ENCODE measurements at places on chromosomes 16 and 17.

DNA sequence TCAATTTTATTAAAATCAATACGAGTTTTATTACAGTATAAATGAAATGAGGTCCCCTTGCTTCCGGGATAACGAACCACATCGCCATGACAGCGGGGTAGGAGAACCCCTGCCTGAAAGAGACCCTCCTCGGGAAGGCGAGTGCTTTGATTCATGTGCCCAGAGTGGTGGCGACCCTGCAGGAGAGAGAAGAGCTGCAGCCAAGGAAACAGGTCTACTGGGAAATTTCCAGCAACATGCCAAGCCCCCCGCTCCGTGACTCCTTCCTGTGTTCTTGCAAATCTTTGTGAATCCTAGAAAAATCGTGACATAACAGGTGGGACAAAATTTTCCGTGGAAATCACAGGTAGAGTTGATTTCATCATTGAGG is 162.5 kb downstream of the WSCD1 start:
- no peak for DNase-seq

DNA sequence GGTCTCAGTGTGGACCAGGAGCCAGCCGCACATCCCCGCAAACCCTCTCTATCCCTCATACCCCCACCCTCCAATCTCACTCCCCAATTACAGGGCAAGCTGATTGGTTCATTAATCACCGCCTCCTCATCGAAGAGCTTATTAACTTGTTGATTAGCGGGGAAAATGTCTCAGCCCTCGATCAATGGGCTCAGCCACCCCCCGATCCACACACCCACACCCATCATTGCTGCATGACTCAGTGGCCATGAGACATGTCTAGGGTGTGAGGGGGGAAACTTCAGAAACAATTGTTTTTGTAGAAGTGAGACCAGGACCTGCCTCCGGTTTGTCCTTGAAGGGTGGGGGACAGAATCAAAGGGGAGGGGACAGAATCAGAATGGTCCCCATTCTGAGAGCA is 2.5 kb upstream of the PYY start:
- no peak for DNase-seq

- DNase-seq, result no peak
These were observed 17.8 kb downstream of the LUC7L3 start for GRCh38 chr17:50737118-50737698.

DNA sequence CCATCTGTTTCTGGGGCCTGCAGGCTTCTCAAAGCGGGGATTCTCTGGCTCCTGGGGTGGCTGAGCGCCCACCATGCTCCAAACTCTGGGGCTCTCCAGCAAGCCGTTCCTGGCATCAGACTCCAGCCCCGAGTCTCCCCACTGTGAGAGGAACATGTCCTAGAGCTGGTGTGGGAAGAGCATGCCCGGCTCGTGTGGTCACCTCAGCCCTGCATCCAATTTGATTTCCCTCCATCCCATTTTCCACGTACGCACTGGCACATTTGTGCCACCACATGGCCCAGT is 23.2 kb upstream of the KCNJ12 start:
- no peak for DNase-seq

GRCh38 chr17:54172096-54172984 is 349.6 kb downstream of the KIF2B start:
- DNase-seq, result no peak

GRCh38 chr17:74998783-74999182 is 11.4 kb downstream of the CDR2L start:
- DNase-seq, result no peak

DNA sequence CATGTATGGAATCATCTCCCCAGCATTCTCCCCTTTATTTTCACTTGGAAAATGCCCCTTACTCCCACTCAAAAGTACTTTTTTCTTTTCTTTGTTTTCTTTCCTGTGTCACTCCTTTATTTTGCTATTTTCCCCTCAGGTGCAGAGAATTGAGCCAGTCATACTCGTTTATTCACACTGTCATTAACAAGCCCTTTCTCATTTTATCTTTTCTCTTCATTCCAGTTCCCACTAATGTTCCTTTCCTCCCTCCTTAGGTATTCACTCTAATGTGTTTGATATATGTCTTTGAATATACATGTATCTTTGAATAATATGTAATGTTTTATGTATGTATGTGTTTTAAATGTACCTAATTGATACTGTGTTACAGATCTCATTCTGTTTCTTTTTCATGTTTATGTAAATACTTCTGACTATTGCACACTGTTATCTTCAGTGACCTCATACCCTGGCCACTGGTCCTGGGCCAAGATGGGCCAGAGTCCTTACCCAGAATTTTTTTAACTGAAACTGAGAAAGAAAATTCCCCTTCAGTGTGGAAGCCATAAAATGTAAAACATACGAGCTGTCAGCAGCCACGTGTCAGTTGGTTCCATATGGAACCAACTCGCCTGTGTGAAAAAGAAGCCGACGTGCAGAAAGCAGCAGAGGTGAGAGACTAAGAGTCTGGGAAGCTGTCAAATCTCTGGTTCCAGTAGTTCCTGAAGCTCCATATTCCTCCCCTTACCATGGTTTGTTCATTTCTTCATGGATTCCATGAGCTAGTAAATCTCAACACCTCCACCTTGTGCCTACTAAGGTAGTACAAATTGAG is 5.8 kb downstream of the SRR start:
- DNase-seq, result no peak

GRCh38 chr17:64296246-64296645 is 33.2 kb upstream of the TEX2 start:
- no peak for DNase-seq

- DNase-seq, result no peak
These were observed 94.1 kb downstream of the SLC39A11 start for GRCh38 chr17:72998343-72998742.

GRCh38 chr16:89695875-89696669 is 5.4 kb downstream of the SPATA2L start:
- no peak for DNase-seq

GRCh38 chr17:78460176-78460675 is 81.8 kb downstream of the PGS1 start:
- no peak for DNase-seq

DNA sequence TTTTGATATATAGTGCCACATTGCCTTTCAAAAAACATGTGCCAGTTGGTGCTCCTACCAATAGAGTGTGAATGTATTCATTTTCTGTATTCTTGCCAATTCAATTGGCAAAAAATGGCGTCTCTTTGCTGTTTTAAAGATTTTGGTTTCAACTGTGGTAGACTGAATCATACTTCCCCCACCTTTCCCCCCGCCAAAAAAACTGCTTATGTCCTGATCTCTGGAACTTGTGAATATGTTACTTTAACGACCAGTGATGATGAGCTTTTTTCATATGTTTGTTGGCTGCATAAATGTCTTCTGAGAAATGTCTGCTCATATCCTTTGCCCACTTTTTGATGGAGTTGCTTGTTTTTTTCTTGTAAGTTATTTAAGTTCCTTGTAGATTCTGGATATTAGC is 325.1 kb upstream of the KCNJ16 start:
- DNase-seq, result no peak

- DNase-seq, result no peak
These were observed 36.7 kb downstream of the KIAA0753 start for GRCh38 chr17:6603744-6604325.

DNA sequence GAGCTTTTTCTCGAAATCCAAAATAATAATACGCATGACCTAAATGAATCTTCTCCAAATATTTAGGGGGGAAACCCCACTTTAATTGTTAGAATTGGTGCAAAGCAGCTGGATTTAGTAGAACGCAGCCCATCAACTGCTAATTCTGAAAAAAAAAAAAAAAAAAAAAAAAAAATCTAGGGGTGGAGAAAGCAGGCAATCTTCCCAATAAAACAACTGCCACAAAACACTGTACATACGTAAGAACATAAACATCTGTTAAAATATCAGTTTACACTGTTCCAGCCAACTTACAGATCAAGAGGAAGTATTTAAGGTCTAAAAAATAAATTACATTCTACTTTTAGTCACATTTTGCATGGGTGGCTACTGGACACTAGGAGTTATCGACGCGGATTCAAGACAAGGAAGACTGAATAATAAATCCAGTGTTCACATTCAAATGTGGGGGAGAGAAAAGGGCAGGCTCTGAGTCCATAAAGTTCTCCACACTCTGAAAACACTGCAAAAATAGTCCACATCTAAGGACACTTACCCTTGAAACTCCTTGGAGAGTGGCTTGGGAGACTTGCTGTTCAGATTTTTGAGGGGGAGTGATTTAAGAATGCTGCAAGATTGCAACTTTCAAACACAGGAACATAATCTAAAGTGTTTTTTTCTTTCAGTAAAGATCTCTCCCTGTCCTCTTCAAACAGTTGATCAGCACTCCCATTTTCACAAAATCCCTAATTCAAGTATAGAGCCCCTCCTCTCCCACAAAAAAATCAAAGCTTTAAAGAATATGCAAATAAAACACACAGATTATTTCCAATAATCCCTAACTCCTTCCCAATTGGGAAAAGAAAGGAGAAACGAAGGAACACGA is 1.3 kb downstream of the APPBP2 start:
- DNase-seq, result no peak

GRCh38 chr16:59684911-59685310 is 950.8 kb upstream of the GOT2 start:
- no peak for DNase-seq

DNA sequence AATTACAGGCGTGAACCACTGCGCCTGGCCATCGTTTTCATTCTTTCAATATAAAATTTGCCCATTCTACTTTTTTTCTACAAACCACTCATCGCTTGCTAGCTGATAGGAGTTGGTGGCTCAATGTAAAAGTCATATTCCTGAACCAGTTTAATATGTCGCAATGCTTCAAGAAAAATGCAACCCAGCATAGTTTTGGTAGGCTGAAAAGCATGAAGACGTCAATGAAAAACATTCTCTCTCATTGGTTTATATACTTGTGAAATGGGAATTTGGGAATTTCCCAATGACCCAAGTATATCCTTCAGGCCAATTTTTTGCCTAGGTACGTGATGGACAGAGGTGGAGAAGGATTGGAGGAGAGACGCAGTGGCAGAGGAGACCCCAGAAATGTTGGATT is 26.9 kb downstream of the USP43 start:
- DNase-seq, result no peak

- DNase-seq, result no peak
These were observed 10.2 kb downstream of the IL4R start for GRCh38 chr16:27323781-27324561.

Measured in stimulated activated CD4-positive, alpha-beta T cell treated with anti-CD3 and anti-CD28 coated beads, Interleukin-2, amount 100 ng/mL, for 4 hours (primary cell).